Stimulated activated CD4-positive, alpha-beta T cell treated with anti-CD3 and anti-CD28 coated beads, Interleukin-2, amount 100 ng/mL, for 48 hours (primary cell): ENCODE measurements at places on chromosomes 12 and 14.
A peak's percentile ranks its signal among the peaks of the same experiment; 100 is the strongest.

GRCh38 chr12:100574187-100575074 lies 947 bp downstream of the GAS2L3 start:
- no peak for DNase-seq

DNA sequence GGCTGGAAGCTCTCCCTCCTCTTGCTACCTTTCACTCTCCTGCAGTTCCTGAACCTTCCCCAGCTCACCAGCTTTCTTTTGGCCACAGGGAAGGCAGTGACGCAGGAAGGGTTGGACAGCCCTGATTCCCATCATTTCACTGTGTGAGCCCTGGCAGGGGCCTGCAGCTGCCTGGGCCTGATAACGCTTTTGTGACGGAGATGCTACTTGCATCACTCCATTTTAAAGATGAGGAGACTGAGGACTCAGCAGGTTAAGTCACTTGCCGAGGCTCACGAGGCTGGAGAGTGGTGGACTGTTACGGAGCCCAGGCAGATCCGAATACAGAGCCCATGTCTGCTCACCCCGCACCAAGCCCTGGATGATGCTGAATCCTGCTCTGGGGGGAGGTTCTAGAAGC lies 145.3 kb downstream of the RBM19 start:
- DNase-seq: no peak

DNA sequence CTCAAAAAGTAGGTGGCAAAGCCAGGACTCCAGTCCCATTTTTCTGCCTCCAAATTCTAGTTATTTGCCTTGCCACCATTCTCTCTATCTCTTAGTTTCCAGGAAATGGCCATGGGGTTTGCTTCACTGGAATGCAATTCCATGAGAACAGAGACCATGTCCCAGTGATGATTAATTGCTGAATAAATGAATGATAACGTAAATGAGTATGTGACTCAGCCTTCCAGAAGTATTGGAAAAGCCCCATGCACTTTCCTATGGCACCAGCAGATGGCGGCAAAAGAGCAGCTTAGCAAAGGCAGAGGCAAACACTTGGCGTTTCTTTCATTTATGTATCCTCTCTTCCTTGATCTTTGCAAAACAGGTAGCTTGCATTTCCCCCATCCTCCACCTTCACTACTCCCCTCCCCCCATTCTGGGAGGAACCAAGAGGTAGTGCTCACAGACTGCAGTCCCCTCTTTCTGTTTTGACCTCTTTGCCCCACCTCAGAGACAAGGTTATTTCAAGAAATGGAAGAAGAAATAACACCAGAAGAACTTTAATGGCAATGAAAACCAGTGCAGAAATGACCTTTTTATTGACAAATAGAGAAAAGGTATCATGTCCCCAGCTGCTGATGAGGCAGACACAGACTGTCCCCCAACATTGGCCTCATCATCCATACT lies 21.3 kb downstream of the TBX3 start:
- DNase-seq: peak; percentile 65

- DNase-seq: no peak
Measured at GRCh38 chr12:24723759-24724158, 225.1 kb downstream of the BCAT1 start.

GRCh38 chr12:117502633-117503032 lies 141.2 kb upstream of the NOS1 start:
- no peak for DNase-seq

DNA sequence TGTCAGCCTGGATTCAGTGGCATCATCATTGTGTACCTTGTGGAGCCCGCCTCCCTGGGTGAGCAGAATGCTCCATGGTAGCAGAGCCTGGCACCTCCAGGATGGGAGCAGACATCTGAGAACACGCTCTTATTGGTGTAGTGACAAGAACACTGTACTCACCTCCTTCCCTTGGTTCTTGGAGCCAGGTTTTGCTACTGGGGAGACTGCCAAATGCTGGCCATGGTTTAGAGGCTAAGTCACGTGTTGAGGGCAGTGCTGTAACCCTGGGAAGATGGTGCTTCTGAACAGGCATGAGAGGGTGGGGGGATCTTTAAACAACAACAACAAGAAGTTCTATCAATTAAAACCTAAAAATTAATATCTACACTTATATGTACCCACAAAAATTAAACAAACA lies 47.6 kb upstream of the ASPG start:
- no peak for DNase-seq

- DNase-seq: no peak
Measured at GRCh38 chr14:41362139-41362538, 244.5 kb upstream of the LRFN5 start.

DNA sequence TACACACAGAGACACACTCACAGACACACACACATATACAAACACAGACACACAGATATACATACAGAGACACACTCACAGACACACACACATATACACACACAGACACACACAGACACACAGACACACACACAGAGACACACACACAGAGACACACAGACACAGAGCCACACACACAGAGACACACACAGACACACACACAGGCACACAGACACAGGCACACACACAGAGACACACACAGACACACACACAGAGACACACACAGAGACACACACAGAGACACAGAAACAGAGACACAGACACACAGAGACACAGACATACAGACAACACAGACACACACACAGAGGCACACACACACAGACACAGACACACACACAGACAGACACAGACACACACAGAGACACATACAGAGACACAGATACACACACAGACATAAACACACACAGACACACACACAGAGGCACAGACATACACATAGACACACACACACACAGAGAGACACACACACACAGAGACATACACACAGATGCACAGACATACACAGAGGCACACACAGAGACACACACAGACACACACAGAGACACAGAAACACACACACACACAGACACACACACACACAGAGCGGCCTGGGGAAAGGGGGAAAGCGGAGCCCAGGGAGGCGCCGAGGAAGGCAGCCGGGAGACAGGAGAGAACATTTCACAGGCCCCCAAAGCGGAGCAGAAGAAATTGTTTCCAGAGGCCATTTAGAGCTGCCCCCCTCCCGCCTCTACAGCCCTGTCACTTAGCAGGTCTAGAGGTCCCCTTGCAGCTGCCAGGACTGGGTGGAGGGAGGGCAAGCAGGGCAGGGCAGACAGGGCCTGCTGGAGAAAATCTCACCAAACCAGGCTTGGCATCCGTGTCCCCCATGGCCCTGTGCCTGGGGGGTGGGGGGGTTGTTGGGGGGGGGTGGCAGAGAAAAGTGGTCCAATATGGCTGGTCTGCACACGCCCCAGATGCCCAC lies 38.9 kb downstream of the SERPINA3 start:
- no peak for DNase-seq

DNA sequence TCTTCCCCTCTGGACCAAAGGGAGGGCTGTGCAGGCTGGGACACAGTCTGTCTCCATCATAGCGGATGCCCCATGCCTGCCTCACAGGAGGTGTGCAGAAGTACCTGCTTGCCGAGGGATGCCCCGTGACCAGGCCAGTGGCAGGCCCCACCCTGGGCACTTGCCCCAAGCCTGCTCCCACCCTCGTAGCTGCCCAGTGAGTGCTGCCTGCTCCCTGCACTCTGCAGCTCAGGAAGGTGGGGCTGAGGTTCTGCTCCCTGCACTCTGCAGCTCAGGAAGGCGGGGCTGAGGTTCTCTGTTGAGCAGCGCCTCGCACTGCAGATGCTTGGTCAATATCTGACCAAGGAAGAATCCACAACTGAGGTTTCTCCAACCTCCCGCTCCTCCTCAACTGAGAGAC lies 6.9 kb downstream of the MMAB start:
- DNase-seq: no peak

GRCh38 chr14:71473843-71474242 lies 458.4 kb upstream of the RGS6 start:
- DNase-seq: no peak

GRCh38 chr12:60194678-60195077 lies 598.8 kb downstream of the SLC16A7 start:
- DNase-seq: no peak

GRCh38 chr14:68135566-68135965 lies 316.0 kb downstream of the RAD51B start:
- no peak for DNase-seq

GRCh38 chr12:49874142-49874897 lies 29.4 kb downstream of the FAIM2 start:
- DNase-seq: no peak

- no peak for DNase-seq
Measured at GRCh38 chr14:85531587-85532373, 1.8 kb downstream of the FLRT2 start.

DNA sequence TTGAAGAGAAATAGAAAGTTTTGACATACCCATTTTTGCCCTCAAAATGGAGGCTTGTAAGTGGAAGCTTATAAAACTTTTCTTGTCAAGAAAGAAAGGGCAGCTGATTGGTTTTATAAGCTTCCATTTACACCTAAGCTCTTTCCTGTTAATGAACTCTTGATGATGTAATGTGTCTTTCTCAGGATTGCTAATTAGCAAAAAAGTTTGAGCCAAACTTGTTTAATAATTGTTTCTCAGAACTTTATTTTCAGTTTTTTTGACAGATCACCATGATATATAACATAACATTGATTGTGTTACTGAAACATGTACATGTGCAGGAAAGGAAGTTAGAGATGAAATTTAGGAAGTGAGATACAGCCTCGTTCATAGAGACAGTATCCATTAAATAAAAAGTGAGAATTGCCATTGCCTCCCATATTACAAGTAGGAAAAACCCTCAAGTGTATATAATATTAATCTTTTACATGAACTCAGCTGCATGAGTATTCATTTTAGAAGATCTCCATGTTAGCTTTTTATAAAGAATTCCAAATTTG lies 26.8 kb downstream of the RIC8B start:
- DNase-seq: no peak
